ENCODE measurements at places on chromosomes 5 and 9. TPM values are rescaled to one million over a fixed set of nuclear protein-coding genes. Genes with fewer than 3 reads are reported as not detected.

The GPX8 gene
- total RNA-seq, result 7.9 TPM

The TEX48 gene
- total RNA-seq, result not detected

The SLC44A1 gene
- total RNA-seq, result 24.2 TPM

The PPIC gene
- total RNA-seq, result 4.7 TPM

The CDKN2B gene
- total RNA-seq, result 0.09 TPM

The FSTL4 gene
- total RNA-seq, result 32.8 TPM

The PCDHGA10 gene
- total RNA-seq, result 21.4 TPM

The TMEM174 gene
- not detected for total RNA-seq

The ZNF618 gene
- total RNA-seq, result 23.9 TPM

The ADAMTS2 gene
- 7.0 TPM for total RNA-seq

The PCDHA1 gene
- total RNA-seq, result 7.5 TPM

The WWC1 gene
- 20.1 TPM for total RNA-seq

The ASS1 gene
- 37.8 TPM for total RNA-seq

The PAEP gene
- not detected for total RNA-seq

The FOXD4L3 gene
- not detected for total RNA-seq

The ITGA1 gene
- 13.2 TPM for total RNA-seq

The INSYN2B gene
- 7.5 TPM for total RNA-seq

The CDH9 gene
- total RNA-seq, result 16.0 TPM

DNA sequence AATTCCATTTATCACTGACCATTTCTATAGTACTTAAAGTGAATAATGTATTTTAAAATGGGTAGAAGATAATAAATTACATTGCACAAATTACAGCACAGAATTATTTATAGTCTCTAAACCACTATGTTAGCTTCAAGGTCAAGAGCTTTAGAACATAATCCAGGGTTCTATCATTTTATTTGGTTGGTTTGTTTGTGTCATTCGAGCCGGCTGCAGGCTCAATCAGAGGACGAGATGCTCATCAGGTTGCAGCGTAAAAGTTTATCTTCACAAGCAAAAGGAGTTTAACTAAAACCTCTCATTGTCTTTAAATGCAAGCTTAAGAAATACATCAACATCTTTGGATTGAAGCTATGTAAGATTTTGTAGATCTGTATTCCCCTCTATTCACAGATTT, 523.8 kb downstream of the EFNA5 start:
- no peak for DNase-seq

DNA sequence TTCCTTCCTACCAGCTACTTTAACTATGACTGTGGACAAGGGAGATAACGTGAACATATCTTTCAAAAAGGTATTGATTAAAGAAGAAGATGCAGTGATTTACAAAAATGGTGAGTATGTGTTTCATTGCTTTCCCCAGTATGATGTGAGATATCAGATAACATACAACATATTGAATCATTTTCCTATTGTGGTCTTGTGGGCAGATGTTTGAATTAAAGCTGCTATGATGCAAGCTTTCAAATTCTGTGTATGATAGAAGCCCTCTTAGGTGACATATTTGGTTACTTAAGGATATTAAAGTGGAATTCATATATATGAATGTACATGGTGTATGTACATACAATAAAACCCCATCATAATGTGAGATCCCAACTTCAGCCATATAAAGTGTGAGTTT, 59.5 kb downstream of the TEK start:
- no peak for DNase-seq

- DNase-seq, result no peak
These were observed 70.3 kb upstream of the VCAN start for GRCh38 chr5:83401122-83401731.

GRCh38 chr5:127216143-127216542, 74.5 kb upstream of the MEGF10 start:
- no peak for DNase-seq

DNA sequence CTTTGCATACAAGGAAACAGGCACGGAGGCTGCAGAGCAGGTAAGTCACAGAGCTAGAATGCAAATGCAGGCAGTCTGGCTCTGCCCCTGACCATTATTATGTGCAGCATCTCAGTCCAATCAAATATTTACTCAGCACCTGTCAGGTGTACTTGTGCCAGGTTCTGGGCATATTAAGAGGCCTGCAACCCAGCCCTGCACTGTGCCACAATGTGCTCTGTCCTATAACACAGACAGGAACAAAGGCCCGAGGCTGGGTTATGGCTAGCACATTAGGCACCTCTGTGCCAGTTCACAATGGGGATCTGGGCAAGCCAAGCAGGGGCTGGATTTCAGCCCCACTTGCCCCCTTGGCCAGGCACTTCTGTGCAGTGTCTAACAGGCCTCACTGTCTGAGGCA, 14.0 kb downstream of the ARL15 start:
- DNase-seq, result peak; percentile 39

DNA sequence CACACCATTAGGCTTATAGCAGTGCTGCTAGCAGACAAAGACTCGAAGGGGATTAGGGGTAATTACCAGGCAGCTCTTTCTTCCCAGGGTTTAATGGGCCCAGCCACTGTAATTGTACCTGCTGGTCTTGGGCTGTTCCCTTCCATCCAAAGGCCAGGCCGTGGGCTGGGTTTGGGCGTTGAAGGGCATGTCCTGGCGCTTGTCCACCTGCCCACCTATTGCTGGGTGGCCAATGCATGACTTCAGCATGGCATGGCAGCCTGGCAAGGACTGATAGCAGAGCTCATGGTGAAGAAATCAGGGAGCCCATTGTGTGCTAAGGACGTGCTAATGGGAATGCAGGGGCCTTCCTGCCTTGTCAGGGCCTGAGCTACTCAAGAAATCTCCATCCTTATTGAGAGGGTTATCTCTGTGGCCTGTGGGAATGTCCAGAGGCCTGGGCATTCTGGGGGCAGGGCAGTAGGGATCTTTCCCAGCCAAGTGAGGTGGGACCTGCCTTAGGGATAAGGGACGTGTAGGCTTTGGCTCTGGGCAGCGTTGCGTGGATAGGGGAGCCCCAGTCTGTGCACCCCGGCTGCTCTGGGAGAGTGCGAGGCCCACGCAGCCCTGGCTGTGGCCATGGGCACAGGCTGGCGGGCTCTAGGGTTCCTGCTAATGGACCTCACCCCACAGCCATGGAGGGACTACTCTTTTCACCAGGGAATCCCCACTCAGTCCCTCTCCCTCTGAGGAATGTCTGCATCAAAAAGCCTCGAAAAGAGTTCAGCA, 116.1 kb upstream of the PITX1 start:
- no peak for DNase-seq

DNA sequence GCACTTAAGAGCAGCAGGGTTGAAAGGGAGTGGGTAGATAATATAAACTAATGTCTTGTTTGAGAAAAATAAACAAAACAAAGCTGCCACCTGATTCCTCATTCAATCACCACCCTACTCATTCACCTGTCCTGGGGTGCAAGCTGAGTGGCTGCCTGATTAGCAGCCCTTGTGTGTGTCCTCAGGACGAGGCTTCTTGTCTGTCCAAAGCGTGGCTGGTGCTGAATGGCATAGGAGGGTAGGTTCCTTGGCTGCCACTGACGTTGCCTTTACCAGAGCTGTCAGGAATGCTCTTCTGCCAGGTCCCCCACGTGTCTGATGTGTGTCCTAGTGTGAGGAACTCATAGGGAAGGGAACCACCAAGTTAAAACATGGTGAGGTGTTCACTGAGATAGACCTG, 146.6 kb upstream of the SLC24A2 start:
- DNase-seq, result no peak

DNA sequence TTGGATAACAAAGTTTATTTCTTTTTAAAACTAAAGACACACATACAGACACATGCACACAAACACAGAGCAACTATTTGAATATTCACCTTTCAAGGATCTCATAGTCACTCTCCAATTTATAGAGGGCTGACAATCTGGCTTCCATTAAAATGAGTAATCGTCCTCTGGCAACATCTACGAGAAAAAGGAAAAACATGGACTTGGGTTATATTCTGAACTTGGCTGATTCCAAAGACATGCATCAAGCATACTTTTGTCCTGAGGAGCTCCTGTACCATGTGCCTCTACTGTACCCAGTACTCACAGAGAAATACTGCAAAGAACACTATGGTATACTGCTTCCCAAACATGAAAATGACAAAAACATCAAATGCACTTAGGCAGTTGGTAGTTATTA, 15.4 kb downstream of the IARS1 start:
- no peak for DNase-seq

- no peak for DNase-seq
These were observed 2.1 kb upstream of the SLC12A7 start for GRCh38 chr5:1113805-1114586.

GRCh38 chr5:146962801-146963355, 84.3 kb upstream of the PPP2R2B start:
- no peak for DNase-seq

- DNase-seq, result no peak
These were observed 20.2 kb upstream of the POMT1 start for GRCh38 chr9:131482343-131483006.

DNA sequence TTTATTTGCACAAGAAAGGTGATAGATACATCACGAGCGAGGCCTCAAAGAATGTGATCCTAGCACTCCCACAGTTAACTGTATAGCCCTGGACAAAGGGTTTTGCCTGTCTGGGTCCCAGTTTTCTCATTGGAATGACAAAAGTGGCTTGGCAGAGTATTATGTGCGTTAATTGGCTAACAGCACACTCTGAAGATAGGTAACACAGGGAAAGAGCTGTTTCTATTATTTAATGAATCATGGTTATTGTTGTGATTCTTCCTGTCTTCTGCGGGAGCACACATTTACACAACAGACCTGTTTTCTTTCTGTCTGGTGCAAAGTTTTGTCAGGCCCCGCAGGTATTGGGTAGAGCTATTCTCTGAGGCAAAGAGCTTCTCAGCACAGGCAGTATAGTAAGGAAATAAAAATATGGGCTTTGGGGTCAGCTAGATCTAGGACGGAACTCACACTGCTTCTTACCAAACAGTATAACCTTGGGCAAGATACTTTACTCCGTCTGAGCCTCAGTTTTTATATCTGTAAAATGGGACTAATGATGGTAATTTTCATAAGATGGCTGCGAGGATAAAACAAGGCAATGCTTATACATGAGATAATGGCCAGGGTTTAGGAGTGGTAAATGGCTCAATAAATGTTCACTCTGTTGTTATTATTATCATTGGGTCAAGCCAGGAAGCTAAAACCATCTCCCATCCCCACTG, 78.9 kb downstream of the PLAC8L1 start:
- no peak for DNase-seq

- no peak for DNase-seq
These were observed 26.1 kb downstream of the HMGCR start for GRCh38 chr5:75363111-75363510.

- DNase-seq, result no peak
These were observed 16.3 kb upstream of the DPM2 start for GRCh38 chr9:127953768-127954505.

GRCh38 chr9:37348917-37349316, 73.6 kb upstream of the GRHPR start:
- DNase-seq, result no peak

Data from cerebellum (tissue), 4 donors.